ENCODE measurements at places on chromosomes 12 and 14.

DNA sequence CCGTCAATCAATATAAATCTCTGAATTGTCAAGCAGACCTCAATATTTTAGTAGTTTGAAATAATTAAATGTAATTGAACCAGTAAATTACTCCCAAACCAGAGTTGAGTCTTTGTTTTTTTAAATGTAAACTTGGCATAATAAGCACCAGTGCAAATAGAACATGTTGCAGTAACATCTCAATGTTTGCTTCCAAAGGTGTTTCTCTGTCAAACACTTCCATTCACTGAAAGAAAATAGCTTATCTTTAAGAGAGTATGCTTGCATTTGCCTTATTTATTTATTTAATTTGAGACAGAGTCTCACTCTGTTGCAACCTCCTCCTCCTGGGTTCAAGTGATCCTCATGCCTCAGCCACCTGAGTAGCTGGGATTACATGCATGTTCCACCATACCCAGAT, 39.9 kb upstream of the EGLN3 start:
- no peak for DNase-seq

GRCh38 chr14:85856430-85856829, 326.5 kb downstream of the FLRT2 start:
- no peak for DNase-seq

GRCh38 chr14:68229423-68230100, 410.0 kb downstream of the RAD51B start:
- DNase-seq: no peak

DNA sequence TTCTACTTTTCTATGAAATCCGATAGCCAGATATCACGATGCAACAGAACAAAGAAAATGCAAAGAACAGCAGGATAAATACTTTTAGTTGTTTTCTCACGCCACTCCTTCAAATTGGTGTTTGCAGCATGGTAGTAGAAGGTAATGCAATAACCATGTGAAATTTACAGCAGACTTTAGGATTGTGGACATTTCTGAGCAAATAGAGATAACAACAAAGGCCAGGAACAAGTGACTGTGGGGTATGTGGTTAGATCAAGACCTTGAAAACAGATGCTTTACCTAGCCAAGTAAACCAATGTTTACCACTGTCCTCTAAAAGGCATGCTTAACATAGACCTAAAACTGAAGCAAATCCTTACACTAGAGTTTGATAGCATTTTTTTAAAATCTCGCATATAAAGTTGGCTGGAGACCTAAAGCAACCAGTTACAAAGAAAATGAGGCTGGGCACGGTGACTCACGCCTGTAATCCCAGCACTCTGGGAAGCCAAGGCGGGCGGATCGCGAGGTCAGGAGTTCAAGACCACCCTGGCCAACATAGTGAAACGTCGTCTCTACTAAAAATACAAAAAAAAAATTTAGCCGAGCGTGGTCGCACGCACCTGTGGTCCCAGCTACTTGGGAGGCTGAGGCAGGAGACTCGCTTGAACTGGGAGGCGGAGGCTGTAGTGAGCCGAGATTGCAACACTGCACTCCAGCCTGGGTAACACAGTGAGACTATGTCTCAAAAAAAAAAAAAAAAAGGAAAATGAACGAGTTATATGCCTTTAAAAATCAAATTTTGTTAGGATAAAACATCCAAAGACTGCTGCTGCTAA, 123.2 kb upstream of the FOXN3 start:
- DNase-seq: no peak

- DNase-seq: no peak
Observed at GRCh38 chr14:106044949-106045596, 518.7 kb downstream of the TMEM121 start.

- no peak for DNase-seq
Observed at GRCh38 chr14:41957459-41957858, 350.8 kb downstream of the LRFN5 start.

DNA sequence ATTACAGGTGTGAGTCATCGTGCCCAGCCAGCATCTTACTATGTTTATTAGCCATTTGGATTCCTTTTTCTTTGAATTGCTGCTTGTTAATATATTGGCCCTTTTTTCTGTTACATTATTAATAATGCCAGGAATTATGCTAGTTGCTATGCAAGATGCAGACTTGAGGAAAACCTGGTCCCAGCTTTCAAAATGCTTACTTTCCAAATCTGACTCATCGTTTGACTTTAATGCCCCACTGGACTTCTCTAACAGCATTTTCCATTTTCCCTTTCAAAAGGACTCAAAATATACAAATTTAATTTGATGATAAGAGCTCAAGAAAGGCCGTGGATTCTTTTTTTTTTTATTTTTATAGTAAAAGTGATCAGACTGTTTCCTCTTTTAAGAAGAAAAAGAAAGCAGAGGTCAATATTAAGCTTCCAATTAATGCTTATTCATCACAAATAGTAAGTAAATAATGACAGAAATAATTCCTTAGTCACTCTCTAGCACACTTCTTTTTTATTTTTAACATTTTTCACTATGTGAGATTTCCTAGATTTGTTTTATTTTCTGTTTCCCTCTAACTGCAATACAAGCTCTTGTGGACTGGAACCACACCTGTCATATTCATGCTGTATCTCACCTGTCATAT, 146.1 kb upstream of the FGD4 start:
- DNase-seq: no peak

DNA sequence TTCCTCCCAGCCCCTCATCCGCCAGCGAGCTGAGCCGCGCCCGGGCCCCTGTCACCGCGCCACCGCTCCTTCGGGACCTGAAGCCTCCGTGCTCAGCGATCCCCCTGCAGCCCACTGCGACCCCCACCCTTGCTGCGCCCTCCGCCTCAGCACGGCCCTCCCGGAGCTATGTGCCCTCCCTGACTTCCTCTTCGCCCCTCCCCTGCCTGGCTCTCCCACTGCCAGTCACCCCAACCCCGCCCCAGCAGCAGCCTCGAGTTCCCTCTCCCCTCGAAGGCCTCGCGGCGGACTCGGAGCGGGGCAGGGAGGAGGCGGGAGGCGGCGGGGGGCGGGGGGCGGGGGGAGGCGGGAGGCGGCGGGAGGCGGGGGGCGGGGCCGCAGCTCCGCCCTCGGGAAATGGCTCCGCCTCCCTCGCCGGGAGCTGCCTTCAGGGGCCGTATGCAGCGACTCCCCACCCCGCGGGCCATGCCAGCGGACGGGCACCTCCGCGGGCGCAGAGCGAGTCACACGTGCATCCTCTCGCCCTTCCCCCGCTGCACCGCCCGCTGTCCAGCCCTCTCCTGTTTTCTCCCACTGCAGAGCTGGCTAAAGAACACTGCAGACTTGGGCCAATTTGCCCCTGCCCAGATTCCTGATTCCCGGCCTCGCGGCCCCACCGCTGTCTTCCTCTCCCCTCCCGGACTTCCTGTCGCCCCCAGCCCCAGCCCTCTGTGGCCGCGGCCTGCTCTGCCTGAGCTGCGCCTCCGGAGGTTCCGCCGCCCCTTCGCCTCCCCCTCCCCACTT, 29.1 kb upstream of the ADIPOR2 start:
- DNase-seq: peak; percentile 88

DNA sequence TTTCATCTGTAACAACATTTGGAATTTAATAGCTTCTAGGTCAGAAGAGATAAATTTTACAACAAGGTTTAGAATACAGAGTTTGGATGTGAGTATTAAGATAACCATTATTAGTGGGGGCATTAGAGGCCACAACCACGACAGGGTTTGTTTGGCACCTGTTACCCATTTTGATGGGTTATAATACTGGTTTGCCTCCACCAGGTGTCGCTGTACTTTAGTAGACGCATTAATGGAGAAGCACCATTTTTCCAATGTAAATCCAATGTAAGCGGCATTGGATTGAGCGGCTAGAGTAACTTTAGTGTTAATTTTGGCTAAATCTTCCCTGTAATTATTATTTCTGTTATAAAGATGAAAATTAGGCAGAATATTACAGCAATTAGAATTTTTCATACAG, 136.2 kb downstream of the SLCO1B3 start:
- DNase-seq: no peak

GRCh38 chr14:32013083-32013482, 64.0 kb upstream of the ARHGAP5 start:
- no peak for DNase-seq

- no peak for DNase-seq
Observed at GRCh38 chr12:62879691-62880090, 55.3 kb downstream of the PPM1H start.

GRCh38 chr14:96746101-96746500, 51.1 kb upstream of the VRK1 start:
- DNase-seq: no peak

DNA sequence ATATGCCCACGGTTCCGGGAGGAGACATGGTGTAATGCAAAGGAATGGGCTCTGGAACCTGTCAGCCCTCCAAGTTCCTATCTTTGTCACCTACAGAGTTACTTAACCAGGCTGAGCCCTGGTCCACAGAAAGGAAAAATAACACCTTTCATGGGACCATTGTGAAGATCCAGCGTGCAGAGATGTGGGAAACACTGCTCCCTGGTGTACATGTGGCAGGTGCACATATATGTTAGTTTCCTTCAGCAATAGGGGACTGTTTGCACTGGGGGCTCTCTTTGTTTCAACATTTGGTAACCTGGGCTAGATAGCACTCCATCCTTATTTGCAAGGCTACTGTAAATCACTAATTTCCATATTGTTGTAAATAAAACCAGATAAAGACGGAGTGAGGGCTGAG, 72.3 kb downstream of the ANO2 start:
- DNase-seq: no peak

DNA sequence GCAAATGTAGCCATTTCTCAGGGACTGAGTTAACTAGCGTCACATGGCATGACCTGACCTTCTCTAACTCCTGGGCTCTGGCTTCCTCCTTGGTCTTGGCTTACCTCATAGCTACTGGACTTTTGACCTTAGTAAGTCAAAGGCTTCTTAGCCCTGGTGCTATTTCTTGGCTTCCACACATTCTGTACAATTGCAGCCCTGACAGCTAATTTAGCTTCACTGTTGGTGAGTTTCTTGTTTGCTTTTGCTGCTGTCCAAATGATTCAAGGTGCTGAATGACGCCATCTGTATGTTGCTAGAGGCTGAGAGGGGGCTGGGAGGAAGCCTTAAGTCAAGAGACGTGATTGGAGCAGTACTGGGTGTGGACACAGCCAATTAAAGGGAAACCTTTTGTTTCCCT, 202.7 kb downstream of the PRKD1 start:
- DNase-seq: no peak

- no peak for DNase-seq
Observed at GRCh38 chr12:25135531-25136154, 59.3 kb downstream of the DNAI7 start.

DNA sequence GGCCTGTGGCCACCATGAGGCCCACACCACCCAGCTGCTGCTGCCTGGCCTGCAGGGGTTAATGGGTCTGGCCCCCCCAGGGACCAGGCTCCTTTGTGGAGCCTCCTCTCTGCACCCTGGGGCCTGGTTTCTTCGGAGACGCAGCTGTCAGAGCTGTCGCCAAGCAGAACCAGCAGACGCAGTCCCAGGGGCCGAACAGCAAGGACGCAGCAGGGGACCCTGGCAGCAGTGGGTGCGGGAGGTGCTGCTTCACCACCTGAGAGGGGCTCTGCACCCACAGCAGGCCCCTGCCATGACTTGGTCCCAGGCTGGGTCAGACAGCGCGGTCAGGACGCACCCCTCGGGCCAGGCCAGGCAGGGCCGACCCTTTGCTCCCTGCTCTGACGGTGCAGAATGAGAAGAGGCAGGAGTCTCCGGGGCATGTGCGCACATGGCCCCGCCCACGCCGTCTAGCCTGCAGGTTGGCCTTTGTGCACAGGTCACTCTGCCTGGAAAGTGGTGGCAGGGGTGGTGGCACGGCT, 30.5 kb downstream of the JAG2 start:
- DNase-seq: peak; percentile 37

GRCh38 chr12:510071-510825, 50.5 kb downstream of the B4GALNT3 start:
- DNase-seq: no peak

DNA sequence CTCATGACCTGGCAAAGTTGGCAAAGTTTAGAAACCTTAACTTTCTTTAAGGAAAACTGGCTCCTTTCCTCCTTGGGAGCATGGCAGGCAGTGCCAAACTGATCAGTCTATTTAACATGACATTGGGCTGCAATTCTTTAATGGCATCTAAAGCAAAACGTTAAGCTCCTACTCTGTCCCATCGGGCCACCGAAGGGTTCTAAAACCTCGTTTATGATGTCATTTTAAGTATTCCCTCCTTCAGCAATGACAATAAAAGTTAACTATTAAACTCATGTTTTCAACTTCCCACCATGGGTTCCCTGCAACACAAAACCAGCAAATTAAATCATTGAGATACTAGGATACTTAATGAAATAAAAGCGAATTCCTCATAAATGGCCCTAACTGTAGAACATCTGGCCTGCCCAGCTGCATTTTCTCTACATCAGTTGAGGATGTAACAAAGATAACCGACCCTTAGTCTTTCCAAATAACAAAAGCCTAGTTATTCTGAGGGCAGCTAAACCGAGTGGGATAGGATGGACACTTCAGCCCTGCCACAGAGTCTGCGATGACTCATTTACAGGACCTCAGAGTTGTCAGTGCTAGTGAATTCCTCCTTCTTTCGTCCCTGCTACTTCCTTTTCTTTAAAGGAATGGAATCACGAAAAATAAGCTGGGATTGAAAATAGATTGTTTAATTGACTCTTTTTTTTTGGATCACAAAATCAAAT, 34.5 kb upstream of the RIC8B start:
- no peak for DNase-seq
